ENCODE measurements at places on chromosomes 13 and 19.

- peak; percentile 97 for DNase-seq
These were observed at the start of gene FUT1 for GRCh38 chr19:48752496-48753365. FUT1 (minus strand) TSS chr19:48752641; CDS start chr19:48751281, 1,360 bp downstream.

DNA sequence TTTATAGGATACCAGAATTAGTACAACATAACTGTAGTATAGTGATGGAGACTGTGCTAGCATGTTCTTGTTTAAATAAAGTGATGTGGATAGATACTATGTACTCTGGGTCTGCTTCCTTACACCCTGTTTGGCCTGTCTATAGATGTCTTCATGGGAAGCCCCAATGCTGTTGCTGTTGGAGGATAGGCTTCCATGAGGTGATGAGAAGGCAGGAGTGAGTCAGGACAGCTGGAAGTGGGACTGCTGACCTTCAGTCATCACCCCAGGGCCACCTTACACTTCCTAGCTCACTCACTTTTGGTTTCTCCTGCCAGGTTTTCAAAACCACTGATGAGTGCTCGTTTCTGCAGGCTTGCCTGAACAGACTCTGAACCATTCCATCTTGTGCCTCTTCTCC is 4.2 kb downstream of the KCTD4 start:
- no peak for DNase-seq

GRCh38 chr13:76286178-76286577 is 600.0 kb downstream of the KCTD12 start:
- no peak for DNase-seq

DNA sequence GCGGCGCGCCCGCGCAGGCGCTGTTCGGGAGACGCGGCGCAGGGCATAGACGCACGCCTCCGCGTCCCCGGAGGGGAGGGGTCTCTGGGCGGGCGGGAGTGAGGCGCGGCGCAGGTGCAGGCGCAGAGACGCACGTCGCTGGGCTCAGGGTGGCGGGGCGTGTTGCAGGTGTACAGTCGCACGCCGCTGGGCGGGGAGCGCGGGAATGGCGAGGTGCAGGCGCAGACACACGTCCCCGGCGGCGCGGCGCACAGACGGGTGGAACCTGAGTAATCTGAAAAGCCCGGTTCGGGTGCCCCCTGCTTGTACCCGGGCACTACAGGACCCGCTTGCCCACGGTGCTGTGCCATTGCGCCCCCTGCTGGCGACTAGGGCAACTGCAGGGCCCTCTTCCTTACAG is 44.7 kb downstream of the PLPP2 start:
- DNase-seq, result peak; percentile 44

GRCh38 chr13:96089749-96090239 is at the start of gene HS6ST3:
HS6ST3 (plus strand) TSS chr13:96090107.
- peak; percentile 79 for DNase-seq

DNA sequence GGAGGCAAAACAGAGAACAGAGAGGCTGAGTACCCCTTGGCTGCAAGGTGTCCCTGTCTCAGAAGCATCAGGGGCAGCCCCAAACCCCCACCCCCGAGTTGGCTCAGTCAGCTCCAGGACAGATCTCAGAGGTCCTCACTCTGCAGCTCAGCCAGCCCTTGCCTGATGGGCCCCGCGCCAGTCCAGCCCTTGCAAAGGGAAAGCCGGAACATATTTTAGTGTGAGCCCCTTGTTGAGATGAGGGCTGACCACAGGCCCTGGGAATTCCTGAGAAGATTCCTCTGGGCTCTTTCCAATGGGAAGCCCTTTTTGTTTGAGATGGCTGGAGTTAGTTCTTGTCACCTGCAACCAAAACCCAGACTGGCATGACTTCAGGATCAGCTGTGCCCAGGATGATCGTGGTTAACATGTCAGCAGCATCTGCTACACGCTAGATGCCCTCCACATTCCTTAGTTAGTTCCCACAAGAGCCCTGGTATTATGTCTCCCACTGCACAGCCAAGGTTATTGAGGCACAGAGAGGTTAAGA is 33.9 kb upstream of the CCNE1 start:
- DNase-seq, result no peak

DNA sequence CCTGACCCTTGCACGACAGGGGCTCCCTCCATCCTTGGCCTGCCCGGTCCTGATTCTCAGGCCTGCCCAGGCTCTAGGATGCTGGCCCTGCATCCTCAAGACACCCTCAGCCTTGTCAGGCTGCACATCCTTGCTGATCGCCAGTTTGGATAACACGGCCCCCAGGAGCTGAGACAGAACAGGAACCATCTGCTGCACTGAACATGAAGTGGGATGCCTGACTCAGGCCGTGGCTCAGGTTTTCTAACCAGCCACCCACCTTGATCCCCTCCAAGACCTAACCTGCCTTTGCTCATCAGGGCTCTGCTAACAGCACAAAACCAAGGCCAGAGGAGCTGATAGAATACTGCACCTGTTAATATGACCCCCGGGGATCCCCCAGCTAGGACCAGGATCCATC is 56.0 kb downstream of the EPS15L1 start:
- no peak for DNase-seq

DNA sequence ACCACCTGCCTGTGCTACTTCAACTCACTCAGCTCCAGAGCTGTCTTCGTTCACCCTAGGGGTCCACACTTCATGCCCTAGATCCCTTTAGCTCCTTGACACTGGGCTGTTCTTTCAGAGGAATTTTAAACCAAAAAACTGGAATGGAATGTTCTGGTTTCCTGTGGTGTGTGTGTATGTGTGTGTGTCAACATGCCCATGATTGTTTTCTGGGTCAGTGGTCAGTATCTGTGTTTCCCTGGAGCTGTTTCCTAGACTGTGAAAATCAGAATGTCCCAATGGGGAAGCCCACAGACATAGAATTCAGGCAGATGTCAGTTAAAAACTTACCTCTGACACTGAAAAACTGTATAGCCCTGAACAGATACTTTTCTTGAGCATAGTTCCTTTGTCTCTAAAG is 1.3 kb downstream of the PMIS2 start:
- DNase-seq, result no peak

- no peak for DNase-seq
These were observed 482.5 kb downstream of the ZNF536 start for GRCh38 chr19:30854661-30855060.

DNA sequence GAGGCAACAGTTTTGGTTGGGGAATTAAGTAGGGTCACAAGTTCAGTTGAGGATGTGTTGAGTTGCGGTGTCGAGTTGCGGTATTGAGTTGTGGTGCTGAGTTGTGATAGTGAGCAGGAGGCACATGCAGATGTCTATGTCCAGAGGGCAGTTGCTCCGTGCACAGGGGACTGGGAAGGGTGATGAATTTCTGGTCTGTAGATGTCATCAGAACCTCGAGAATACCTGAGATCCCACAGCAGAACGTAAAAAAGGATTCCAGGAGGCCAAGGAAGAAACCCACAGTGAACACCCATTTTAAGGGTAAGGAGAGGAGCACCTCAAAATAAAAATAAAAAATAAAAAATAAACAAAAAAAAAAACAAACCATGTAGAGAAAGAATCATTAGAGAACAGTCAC is 354.4 kb upstream of the ARGLU1 start:
- no peak for DNase-seq

GRCh38 chr19:48190288-48190884 is 19.9 kb downstream of the ZSWIM9 start:
- DNase-seq, result peak; percentile 98

DNA sequence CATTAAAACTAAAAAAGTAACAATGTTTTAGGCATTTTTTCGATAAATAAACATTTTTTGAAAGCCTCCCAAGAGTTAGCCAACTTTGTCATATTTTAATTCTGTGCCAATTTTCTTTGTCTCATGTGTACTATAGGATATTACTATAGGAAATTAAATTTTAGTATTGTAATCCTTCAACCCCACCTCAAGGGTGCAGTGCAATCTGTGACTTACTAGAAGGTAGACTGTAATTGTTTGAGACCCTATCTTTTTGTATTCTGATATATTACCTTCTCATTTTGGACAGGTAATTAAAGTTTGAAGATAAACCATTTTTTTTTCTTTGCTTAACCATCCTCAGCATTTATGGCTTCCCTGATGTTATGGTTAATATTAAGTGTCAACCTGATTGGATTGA is 457.8 kb downstream of the PCDH20 start:
- DNase-seq, result no peak

GRCh38 chr19:32649751-32650150 is 25.2 kb downstream of the ANKRD27 start:
- no peak for DNase-seq

DNA sequence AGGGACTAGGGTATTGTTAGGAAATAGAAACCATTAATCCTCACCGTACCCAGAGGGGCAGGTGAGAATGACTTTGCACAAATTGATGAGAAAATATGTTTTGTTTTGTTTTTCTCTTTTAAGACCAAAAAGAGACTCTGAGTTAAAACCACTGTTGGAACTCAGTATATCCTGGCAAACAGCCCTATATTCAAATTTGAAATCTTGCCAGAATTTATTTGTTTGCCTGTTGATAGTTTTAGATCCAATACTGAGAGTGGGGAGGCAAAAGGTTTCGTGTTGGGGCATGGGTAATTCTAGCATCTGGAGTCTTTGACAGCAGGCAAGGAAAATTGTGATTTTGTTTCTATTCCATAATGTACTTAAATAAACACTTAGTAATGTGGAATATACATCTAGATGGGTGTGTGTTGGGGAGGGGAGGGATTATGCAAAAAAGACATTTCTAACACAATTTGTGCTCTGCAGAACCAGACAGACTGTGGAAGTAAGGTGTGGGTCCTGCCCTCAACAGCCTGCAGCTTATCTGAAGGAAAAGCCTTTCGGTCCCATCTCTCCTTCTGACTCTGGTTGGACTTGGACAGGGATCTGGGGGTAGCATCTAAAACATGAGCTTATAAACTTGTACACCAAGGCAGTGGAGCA is 190.7 kb downstream of the OXGR1 start:
- DNase-seq, result no peak

- no peak for DNase-seq
These were observed 2267.7 kb downstream of the PCDH9 start for GRCh38 chr13:64962404-64962803.

DNA sequence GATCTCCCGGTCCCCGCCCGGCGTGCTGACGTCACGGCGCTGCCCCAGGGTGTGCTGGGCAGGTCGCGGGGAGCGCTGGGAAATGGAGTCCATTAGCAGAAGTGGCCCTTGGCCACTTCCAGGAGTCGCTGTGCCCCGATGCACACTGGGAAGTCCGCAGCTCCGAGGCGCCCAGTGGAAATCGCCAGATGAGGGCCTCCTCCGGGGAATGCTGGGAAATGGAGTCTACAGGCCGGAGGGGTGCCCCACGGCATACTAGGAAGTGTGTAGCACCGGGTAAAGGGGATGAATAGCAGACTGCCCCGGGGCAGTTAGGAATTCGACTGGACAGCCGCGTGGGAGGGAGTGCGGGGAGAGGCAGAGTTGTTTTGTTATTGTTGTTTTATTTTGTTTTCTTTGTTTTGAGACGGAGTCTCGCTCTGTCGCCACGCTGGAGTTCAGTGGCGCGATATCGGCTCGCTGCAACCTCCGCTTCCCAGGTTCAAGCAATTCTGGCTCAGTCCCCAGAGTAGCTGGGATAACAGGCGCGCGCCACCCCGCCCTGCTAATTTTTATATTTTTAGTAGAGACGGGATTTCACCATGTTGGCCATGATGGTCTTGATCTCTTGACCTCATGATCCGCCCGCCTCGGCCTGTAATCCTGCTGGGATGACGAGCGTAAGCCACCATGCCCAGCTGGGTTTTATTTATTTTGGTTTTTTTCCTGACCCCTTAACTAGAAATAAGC is 390 bp upstream of the PPP1R12C start:
- DNase-seq, result peak; percentile 99
